ENCODE measurements at places on chromosomes 12 and 14. TPM values are rescaled to one million over a fixed set of nuclear protein-coding genes. Genes with fewer than 3 reads are reported as not detected.
A peak's percentile ranks its signal among the peaks of the same experiment; 100 is the strongest.

GRCh38 chr12:72612171-72612570 lies 340.0 kb downstream of the TRHDE start:
- DNase-seq, result no peak

CRACR2A gene
- 0.75 TPM for polyA plus RNA-seq

GRCh38 chr14:101776344-101776743 lies 14.8 kb downstream of the PPP2R5C start:
- no peak for DNase-seq

- DNase-seq, result no peak
Observed at GRCh38 chr14:51576117-51576430, 75.6 kb upstream of the FRMD6 start.

PRH2 gene
- polyA plus RNA-seq, result not detected

TRIP11 gene
- 3.7 TPM for polyA plus RNA-seq

GRCh38 chr14:90600619-90601018 lies 203.8 kb downstream of the CALM1 start:
- DNase-seq, result no peak

DNA sequence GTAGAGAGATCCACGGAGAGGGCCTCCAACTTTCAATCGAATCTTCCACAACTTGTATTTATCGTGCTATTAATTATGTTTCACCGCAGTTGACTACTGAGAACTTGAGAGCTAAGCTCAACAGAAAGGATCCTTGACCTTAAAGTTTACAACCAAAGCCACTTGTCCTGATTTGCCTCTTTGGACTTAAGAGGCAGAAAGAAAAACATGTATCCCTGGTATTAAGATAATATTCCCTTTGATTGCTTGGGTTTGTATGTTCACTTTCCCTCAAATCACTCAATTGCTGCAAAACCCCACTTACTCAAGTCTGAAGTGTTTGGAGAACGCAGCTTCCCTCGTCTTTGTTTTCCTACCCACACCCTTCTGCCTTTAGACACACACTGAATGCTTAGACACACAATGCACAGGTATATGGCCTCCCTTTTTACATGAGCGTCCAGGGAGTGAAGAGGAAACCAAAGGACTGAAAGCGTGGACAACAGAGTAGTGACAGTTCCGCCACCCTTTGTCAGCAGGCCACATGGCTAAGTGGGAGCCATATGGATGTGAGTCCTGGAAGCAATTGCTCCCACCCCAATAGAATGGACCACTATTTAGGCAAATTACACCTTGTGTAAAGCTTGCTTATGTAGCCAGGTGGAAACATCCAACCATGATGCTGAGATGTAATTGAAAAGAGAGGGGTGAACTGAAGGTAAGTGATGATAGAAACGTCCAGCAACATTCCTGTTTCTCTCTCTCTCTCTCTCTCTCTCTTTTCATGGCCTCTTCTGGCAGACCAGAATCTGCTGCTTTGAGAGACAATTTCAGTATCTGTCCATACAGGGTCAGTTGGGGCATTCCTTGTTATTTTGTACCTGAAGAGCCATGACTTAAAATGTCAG lies 1.4 kb upstream of the PKP2 start:
- no peak for DNase-seq

PIK3C2G gene
- 0.13 TPM for polyA plus RNA-seq

DNA sequence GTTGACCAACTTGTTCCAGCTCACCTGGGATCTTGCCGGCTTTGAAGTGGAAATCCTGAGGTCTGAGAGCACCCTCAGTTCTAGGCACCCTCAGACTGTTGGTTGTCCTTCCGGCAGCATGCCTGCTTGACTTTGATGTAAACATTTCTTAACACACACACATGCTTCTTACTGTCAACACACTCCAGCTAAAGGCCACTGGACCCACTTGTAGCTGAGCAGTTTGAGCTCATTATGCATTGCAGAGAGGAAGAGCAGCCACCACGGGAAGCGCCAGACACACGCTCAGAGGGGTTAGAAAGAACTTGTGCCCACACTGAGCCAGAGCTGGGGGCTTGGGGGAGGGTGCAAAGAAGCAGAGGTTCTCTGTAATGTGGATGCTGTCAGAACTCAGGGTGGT lies 55.8 kb downstream of the TNFAIP2 start:
- DNase-seq, result no peak

- no peak for DNase-seq
Observed at GRCh38 chr14:99185436-99186068, 86.4 kb downstream of the BCL11B start.

- DNase-seq, result no peak
Observed at GRCh38 chr12:52003591-52003990, 3.2 kb upstream of the TAMALIN start.

SLC6A15 gene
- 13.1 TPM for polyA plus RNA-seq

HOXC10 gene
- 32.0 TPM for polyA plus RNA-seq

RAB35 gene
- 39.4 TPM for polyA plus RNA-seq

WNT1 gene
- not detected for polyA plus RNA-seq

DNA sequence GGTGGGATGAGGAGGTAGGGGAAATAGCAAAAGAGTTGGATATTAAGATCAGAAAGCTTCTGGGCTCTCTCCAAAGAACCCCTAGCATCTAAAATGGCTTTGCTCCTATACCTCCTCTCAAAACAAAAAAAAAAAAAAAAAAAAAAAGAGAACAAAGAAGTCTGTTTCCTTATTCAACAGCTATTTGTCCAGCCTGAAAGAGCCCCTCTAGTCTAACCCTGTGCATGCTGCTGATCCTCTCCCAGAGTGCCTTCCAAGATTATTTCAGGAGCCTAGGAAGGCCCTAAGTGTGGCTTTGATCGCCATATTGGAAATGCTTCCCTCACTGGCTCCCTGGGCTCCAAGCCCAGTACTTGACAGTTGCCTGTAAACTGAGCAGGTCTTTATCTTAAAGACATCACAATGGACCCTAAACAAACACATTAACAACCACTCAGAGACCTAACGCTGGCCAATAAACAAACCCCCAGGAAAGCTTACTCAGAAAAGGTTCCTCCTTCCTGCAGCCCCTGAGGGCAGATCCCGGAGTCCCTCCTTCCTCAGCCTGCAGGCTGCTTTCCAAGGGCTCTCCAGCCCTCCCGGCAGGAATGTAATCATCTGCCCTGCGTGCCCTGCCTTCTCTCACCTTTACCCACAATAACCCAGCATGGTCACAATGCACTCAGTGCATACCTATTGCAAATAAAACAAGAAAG lies 17.4 kb upstream of the COL2A1 start:
- no peak for DNase-seq

DNA sequence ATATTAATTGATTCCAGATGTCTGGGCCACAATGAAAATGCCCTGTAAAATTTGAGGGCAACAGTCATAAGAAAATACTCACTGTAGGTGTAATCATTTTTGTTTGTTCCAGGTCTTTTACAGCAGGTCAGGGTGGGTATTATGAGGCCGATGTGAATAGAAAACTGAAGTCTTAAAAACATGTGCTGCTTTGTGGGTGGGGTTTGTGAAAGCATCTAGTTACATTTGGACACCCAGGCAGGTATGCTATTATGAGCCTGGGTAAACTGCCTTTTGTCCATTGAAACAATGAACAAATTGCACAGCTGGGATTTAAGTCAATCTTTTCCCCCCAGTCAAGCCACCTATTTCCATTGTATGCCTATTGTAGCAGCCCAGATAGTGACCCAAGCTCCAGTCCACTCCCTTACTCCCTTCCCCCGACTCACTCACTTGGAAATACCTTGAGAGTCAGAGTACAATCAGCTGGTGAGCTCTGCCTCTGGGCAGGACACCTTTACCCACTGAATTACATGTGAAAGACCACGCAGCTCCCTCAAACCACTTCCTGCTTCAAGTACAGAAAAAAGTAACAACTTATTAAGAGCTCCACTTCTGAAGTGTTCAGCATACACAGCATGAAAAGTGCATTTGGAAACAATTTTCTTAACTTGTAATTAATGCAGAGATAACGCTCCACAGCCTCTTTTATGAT lies 1.8 kb downstream of the IGF1 start:
- DNase-seq, result no peak

DNA sequence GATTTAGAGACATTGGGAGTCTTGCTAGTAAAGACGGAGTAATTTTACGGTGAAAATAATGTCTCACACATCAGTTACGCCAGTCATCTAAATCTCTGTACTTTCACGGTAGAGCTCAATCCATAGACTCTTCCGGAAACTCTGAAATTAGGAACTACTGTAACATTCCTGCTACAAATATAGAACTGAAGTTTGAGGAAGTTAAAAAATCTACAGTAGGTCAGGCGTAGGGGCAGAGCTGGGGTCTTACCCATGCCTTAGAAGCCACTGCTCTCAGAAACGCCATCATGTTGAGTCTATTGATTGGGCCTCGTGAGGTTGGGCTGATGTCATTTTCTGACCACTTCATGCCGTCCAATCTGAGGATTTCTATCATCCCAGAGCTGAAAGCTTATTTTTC lies 1029.8 kb upstream of the TMEM132C start:
- no peak for DNase-seq

GRCh38 chr14:52013984-52014600 lies 24.7 kb downstream of the RTRAF start:
- no peak for DNase-seq

TMEM119 gene
- 0.04 TPM for polyA plus RNA-seq

GRCh38 chr12:52310622-52311284 lies 10.4 kb downstream of the KRT83 start:
- peak; percentile 14 for DNase-seq

GRCh38 chr14:100178691-100179090 lies 19.2 kb upstream of the DEGS2 start:
- no peak for DNase-seq

DNA sequence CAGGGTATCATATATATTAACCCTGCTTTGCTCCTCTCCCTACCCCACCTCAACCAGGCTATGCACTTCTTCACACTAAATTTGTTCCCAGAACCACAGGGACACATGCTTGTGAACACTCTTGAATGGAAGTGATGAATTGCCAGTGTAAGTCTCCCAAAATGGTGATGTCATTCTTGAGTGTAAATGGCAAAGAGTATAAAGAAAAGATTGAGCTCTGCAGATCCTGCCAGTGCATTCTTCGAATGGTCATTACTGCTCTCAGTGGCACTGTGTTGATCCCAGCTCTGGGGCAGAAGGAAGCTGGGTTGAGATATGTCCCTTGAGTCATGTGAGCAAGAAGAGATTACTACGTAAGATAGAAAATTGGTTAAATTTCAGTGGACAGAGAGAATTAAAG lies 313.1 kb downstream of the TMEM117 start:
- DNase-seq, result no peak

DNA sequence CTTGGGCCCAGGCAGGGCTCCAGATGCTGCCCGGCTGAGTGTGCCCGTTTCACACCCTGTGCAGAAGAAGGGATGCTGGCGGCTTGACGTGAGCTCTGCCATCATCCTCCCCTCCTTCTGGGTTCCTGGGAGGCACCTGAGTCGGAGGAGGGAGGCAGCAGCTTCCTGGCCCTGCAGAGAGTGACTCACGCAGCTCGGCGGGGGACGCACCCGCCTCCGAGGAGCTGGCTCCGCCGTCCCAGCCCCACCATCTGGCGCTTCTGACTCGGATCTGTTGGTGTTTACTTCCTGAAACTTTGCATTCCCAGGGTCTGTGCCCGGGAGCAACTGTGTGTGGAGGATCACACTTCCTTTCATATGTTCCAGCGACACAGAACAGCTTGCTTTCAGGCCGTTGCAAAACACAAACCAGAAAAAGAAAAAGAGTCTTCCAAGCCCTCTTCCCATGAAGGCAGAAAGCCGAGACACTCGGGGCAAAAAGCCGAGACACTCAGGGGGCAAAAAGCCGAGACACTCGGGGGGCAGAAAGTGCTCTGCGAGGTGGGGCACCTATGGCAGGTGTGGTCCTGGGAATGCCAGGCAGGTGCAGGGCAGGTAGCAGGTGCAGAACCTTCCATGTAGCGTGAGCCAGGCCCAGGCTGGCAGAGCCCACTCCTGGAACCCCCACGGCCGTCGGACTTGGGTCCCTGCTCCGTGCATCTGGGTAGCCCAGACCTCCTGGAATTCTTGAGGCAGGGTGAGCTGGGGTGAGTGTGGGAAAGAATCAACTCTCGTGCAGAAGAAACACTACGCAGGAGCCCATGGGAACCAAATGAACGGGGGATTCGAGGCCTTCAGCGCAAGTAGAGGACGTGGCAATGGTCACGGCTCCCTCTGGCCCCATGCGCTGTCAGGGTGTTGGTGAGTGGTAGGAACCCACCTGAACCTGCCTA lies 27.6 kb upstream of the GALNT9 start:
- DNase-seq, result peak; percentile 25

IQSEC3 gene
- polyA plus RNA-seq, result not detected
